ENCODE measurements at places on chromosomes 1 and 21. TPM values are rescaled to one million over a fixed set of nuclear protein-coding genes. Genes with fewer than 3 reads are reported as not detected.
A peak's percentile ranks its signal among the peaks of the same experiment; 100 is the strongest.

DNA sequence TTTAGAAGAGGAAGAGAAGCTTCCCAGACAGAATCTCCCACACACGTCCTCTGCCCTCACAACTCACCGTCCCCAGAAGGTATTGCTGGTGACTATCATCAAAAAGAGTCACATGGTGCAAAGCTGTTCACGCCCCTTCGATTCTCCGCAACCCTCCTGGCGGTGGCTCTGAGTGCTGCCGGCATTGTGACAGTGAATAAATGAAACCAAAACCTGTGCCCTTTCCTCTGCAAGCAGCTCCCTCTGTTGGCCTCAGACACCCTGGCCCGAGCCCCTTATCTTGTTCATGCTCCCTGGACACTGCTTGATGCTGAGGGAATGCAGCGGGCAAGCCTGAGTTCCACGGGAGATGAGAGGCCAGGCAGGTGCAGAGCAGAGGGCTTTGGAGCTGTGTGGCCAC, 510.3 kb downstream of the NPHP4 start:
- no peak overlapping the region for H3K27ac ChIP-seq
- H3K4me1 ChIP-seq, result peaks cover 11% of the 10 kb centered on the region
- no peak overlapping the region for H3K4me3 ChIP-seq

DNA sequence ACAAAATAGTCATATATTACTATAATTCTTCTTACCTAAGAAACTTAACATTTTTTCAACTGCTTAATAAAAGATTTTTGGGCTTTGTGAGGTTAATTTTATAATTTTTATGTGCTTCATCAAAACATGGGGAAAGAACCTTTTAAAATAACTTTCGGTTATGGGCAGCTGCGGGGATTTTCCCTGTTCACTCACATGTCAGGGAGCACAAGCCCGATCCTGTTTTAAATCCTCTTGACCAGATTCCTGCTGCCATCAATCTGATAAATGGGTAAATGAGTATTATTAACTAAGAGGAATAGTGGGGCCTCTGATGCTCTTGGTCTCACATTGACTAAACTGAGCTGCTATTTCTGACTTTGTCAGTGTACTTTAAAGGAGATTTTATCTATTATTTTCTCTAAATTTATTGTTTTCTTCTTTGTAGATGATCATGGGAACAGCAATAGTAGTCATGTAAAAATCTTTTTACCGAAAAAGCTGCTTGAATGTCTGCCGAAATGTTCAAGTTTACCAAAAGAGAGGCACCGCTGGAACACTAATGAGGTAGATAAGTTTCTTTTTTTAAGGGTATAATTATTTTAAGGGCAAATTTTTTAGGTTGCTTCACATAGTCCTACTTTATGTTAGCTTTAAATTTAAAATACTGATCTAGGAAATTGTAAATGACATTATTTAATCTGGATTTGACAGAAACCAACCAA, 39.6 kb downstream of the CAMTA1 start:
- H3K27ac ChIP-seq, result no peak overlapping the region
- H3K4me3 ChIP-seq, result no peak overlapping the region
- no peaks in the 10 kb centered on the region for H3K27me3 ChIP-seq

PLA2G2F gene
- not detected for total RNA-seq

NTMT2 gene
- total RNA-seq, result not detected

DNA sequence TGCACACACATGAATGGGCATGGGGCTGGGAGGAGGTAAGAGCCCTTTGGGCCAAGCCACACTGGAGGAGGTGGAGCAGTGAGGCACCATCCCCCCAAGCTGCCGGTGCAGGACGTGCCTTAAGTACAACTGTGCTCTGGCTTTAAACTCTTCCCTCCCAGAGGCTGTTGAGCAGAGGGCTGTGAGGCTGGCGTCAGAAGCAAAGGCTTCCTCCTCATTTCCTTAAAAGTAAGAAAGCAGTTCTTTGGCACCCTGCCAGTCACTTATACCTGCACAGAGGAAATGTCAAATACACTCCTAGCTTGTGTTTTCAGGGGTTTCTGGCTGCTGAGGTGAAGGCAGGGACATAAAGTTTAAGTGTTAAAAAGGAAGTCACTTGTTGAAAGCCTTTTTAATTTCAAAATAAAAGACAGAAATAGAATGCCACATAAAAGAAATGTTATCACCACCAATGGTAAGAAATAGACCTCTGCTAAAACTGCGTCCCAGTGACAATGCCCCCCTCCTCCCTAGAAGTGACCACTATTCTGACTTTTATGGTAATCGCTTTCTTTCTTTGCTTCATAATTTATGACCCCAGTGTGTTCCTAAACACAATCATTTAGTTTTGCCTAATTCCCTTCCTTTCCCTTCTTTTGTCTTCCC, 33.0 kb downstream of the LAMC2 start:
- no peak overlapping the region for H3K27ac ChIP-seq
- H3K4me3 ChIP-seq, result peak overlapping the region; percentile 15
- DNase-seq, result no peak
- no peaks in the 10 kb centered on the region for H3K36me3 ChIP-seq
- no peaks in the 10 kb centered on the region for H3K27me3 ChIP-seq

GRCh38 chr1:44822981-44823451, 14.7 kb downstream of the BTBD19 start:
- DNase-seq, result no peak
- no peaks in the 10 kb centered on the region for H3K36me3 ChIP-seq
- H3K27ac ChIP-seq, result no peak overlapping the region
- H3K4me3 ChIP-seq, result no peak overlapping the region
- H3K27me3 ChIP-seq, result no peaks in the 10 kb centered on the region

RGS16 gene
- total RNA-seq, result 59.9 TPM

DPT gene
- not detected for total RNA-seq

HES3 gene
- not detected for total RNA-seq

DNA sequence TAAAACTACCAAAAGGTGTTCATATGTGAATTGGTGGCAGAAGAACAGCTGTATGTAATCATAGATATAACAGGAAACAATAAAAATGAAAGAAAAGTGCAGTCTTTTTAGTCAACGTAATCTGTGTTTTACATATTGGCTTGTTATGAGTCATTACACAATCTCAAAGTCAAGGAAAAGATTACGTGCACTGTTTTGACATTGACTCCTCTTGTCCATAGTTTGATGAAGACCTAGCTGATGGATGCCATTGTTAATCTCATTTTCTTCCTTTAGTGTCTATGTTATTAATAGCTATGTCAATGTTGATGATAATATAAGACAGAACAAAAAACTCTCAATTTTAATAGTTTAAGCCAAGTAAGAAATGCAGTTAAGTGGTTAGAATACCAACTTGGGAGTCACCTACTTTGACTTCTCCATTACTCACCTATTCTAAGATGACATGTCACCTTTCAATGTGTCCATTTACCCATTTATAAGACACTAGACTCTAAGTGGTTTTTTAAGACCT, 84.5 kb upstream of the SAMSN1 start:
- peaks cover 11% of the 10 kb centered on the region for H3K4me1 ChIP-seq
- no peak overlapping the region for H3K27ac ChIP-seq
- H3K36me3 ChIP-seq, result no peaks in the 10 kb centered on the region
- no peaks in the 10 kb centered on the region for H3K27me3 ChIP-seq
- no peak overlapping the region for H3K4me3 ChIP-seq
- no peak for DNase-seq

- H3K36me3 ChIP-seq, result no peaks in the 10 kb centered on the region
- no peaks in the 10 kb centered on the region for H3K27me3 ChIP-seq
- no peak overlapping the region for H3K27ac ChIP-seq
- H3K4me1 ChIP-seq, result no peaks in the 10 kb centered on the region
- H3K4me3 ChIP-seq, result no peak overlapping the region
- DNase-seq, result no peak
These were observed 82.2 kb upstream of the LMO4 start for GRCh38 chr1:87246436-87246835.

TRIM67 gene
- total RNA-seq, result not detected

- no peaks in the 10 kb centered on the region for H3K27me3 ChIP-seq
- H3K4me1 ChIP-seq, result no peaks in the 10 kb centered on the region
- no peak overlapping the region for H3K4me3 ChIP-seq
- DNase-seq, result no peak
- H3K36me3 ChIP-seq, result no peaks in the 10 kb centered on the region
These were observed 35.9 kb upstream of the DISP3 start for GRCh38 chr1:11443043-11443442.

DNA sequence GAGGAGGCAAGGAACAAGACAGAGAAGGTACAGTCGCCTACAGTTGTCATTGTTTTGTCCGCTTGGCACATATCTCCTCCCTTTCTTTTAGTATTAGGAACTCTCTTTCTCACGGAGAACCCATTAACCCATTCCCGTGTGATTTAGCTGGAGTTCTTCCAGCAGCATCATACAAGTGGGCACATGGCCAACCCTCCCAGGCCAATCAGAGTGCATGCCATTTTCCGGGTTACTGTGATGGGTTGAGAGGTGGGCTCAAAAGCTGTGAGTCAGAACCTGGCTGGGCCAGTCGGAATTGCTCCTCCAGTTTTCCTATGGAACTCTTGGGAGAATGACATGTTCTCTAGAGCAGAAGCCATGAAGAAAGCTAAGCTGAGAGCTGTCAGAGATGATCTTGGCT, 83.1 kb upstream of the SOD1 start:
- H3K27me3 ChIP-seq, result no peaks in the 10 kb centered on the region
- H3K36me3 ChIP-seq, result no peaks in the 10 kb centered on the region
- H3K27ac ChIP-seq, result no peak overlapping the region
- no peak for DNase-seq

CHRM3 gene
- not detected for total RNA-seq

GRCh38 chr1:156794506-156795373, 21.9 kb downstream of the SH2D2A start:
- H3K4me1 ChIP-seq, result no peaks in the 10 kb centered on the region
- no peaks in the 10 kb centered on the region for H3K27me3 ChIP-seq
- no peak overlapping the region for H3K4me3 ChIP-seq

DNA sequence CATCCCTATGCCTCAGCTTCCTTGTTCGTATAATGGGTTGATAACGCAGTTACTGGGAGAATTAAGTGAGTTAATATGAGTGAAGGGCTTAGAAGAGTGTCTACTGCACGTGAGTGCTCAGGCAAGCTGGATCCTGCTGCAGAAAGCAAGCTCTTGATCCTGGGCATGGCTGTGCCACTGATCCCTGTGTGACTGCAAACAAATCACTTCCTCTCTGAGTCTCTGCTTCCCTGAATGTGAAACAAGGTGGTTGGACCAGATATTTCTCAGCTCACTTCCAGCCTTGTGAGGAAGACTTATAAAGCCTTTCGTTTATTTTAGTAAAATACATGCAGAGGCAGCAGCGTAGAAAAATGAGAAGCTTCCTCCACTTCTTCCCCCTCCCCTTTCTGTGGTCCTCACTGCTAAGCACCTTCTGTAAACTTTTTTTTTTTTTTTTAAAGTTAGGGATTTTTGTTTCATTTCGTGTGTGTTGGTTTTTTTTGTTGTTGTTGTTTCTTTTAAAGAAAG, 13.8 kb downstream of the PSEN2 start:
- no peak overlapping the region for H3K27ac ChIP-seq
- H3K36me3 ChIP-seq, result no peaks in the 10 kb centered on the region
- no peak overlapping the region for H3K4me3 ChIP-seq

- H3K27me3 ChIP-seq, result no peaks in the 10 kb centered on the region
- DNase-seq, result no peak
- peaks cover 10% of the 10 kb centered on the region for H3K36me3 ChIP-seq
These were observed 725 bp downstream of the RTCA start for GRCh38 chr1:100266741-100267140.

GBP5 gene
- total RNA-seq, result 67.2 TPM

CA6 gene
- total RNA-seq, result 1.2 TPM

DNA sequence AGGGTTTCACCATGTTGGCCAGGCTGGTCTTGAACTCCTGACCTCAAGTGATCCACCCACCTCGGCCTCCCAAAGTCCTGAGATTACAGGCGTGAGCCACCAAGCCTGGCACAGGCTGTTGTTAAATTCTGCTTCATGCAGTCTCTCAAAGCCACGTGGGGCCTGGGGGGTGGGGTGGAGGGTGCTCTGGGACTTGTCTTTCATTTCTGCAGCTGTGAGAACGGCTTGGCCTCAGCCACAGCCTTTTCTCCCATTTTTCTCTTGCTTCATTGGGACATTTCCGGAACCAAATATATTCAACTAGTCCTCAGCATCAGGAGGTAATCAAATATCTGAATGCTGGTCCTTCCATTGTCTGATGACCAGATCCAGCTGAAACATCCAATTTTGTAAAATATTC, 27.6 kb upstream of the KCNE2 start:
- no peaks in the 10 kb centered on the region for H3K27me3 ChIP-seq
- no peak overlapping the region for H3K27ac ChIP-seq
- no peaks in the 10 kb centered on the region for H3K4me1 ChIP-seq
- H3K36me3 ChIP-seq, result no peaks in the 10 kb centered on the region

- H3K27me3 ChIP-seq, result no peaks in the 10 kb centered on the region
- no peak overlapping the region for H3K4me3 ChIP-seq
- no peaks in the 10 kb centered on the region for H3K4me1 ChIP-seq
- no peaks in the 10 kb centered on the region for H3K36me3 ChIP-seq
- no peak for DNase-seq
These were observed 81.0 kb upstream of the AKT3 start for GRCh38 chr1:243930822-243931671.

GRCh38 chr1:55329091-55329490, 113.9 kb upstream of the USP24 start:
- no peak overlapping the region for H3K4me3 ChIP-seq
- no peak for DNase-seq
- peaks cover 3% of the 10 kb centered on the region for H3K27me3 ChIP-seq
- H3K36me3 ChIP-seq, result no peaks in the 10 kb centered on the region
- H3K27ac ChIP-seq, result no peak overlapping the region

OR2T8 gene
- not detected for total RNA-seq

- H3K36me3 ChIP-seq, result no peaks in the 10 kb centered on the region
- no peak for DNase-seq
- no peak overlapping the region for H3K27ac ChIP-seq
- H3K4me1 ChIP-seq, result no peaks in the 10 kb centered on the region
These were observed 2.3 kb upstream of the TCP10L start for GRCh38 chr21:32587651-32588050.

DNA sequence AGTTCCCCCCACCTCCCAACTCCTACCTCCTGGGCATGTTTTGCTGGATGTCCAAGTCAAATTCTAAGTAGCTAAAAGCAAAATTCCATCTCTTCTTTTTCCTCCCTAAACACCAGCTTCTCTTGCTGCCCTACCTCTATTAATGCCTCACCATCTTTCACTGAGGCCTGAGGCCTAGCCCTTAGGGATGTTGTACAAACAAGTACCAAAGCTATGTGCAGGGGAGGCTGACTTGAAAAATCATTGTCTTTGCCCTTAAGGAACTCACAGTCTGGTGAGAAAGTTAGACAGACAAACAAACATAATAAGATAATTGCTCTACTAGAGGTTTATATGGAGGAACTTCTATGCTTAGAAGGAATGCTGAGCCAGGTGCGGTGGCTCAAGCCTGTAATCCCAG, 25.3 kb upstream of the SYNC start:
- H3K27me3 ChIP-seq, result no peaks in the 10 kb centered on the region
- H3K4me1 ChIP-seq, result peaks cover 11% of the 10 kb centered on the region
- H3K27ac ChIP-seq, result no peak overlapping the region
- H3K36me3 ChIP-seq, result no peaks in the 10 kb centered on the region

All from CD8-positive, alpha-beta memory T cell (primary cell).